SJCRH30 (cell line): ENCODE measurements at places on chromosomes 3 and 15. TPM values are rescaled to one million over a fixed set of nuclear protein-coding genes. Genes with fewer than 3 reads are reported as not detected.

DNA sequence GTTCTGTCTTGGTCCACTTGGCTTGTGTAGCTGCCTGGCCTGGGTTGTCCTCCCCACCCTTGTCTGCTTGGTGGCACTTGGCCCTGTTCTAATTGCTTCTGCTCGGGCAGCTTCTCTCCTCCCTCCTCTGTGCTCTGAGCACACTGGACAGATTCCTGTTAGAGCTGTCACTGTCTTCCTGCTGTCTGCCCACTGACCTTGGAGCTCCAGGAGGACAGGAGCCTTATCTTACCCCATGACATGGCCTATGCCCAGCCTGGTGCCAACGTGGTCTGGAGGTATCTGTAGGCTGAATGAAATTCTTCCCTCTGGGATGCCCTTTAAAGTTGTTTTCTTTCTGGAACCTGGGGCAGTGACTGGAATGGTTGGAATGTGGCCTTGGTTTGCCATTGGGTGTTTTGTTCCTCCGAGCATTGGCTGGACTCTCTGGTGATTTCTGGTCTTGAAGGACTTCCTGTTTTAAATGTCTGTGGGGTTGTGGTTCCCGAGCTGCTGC, 94.1 kb downstream of the FAM43A start:
- H3K4me3 ChIP-seq, result no peak overlapping the region
- H3K27ac ChIP-seq, result no peak overlapping the region
- no peak for DNase-seq
- H3K36me3 ChIP-seq, result no peaks in the 10 kb centered on the region
- H3K4me1 ChIP-seq, result no peaks in the 10 kb centered on the region

GRCh38 chr3:120909602-120909878, 1.5 kb downstream of the STXBP5L start:
- H3K4me3 ChIP-seq, result peak overlapping the region; percentile 57
- no peaks in the 10 kb centered on the region for H3K27me3 ChIP-seq
- DNase-seq, result peak; percentile 10
- H3K36me3 ChIP-seq, result no peaks in the 10 kb centered on the region
- no peak overlapping the region; the same call in 1 of the 2 replicates for H3K27ac ChIP-seq
- H3K4me1 ChIP-seq, result no peaks in the 10 kb centered on the region

DNA sequence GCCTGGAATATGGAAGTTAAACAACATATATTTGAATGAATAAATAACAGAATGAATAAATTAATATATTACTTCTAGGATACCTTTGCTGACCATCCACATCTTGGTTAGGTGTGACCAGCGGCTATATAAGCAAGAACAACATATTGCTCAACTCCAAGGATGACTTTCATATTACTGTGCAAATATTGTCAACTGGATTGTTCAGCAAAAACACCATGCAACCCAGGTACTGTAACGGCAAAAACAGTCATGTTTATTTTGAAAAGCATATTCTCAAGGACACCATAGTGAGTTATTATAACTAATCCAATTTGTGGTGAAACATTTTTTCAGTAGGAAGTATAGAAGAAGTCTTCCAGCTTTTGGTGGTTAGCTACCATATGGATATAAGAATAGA, 907.9 kb downstream of the IGSF11 start:
- H3K27ac ChIP-seq, result no peak overlapping the region
- no peak for DNase-seq
- no peaks in the 10 kb centered on the region for H3K27me3 ChIP-seq
- H3K4me3 ChIP-seq, result no peak overlapping the region
- no peaks in the 10 kb centered on the region for H3K36me3 ChIP-seq

DNA sequence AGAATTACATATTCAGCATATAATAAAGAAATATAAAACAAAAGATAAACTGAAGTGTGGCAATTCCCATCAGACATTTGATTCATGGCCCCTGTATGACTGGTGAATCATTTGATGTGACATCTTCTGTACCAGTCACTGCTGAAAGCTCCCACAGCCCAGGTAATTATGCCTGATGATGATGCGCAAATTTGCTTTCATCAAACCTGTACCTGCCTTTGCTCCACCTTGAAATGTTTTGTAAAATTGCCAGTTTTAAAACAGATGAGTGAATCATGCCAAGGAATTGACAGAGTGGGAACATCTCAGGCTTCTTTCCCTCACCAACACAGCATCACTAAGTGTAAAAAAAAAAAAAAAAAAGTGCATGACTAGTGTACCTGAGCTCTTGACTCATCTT, 66.5 kb upstream of the EIF1B start:
- no peaks in the 10 kb centered on the region for H3K27me3 ChIP-seq
- DNase-seq, result no peak
- no peak overlapping the region for H3K4me3 ChIP-seq
- no peaks in the 10 kb centered on the region for H3K36me3 ChIP-seq

DNA sequence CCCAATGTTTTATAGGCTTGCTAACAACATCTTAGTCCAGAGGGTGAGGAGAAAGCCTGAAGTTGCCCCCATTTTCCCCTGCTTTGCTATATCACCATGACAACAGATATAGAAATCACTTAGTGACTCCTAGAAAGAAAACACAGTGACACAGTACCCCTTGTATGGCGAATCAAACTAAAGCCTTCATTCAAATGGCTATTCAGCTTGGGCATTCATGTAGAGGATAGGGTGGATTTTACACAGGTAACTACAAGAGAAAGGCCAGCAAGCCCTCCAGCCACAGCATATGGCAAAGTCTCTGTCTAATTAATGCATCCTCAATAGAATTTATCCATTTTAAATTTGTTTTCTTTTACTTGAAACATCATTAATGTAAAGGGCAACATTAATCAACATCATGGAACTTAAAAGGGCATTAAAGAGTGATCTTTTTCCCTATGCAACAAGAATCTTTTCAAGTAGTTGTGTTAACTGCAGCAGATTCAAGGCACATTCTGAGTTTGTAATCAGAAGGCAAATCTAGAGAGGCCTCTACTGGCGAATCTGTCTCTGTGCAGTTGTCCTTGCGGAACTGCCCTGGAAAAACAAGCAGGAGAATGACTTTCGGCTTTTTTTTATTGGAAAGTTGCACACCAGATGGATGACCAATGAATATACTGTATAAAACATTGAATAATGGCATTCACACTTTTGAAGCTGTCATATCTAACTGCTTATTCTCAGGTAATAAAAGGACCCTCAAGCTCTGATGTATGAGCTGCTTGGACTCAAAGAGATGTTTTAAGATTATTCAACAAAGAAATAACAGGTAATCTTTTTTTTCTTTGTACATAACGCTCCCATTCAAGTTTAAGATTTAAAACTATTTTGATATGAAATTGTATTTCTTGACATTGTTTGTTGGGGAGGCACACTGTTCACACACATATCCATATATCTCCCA, 621.7 kb upstream of the AGTR1 start:
- DNase-seq, result peak; percentile 76
- no peaks in the 10 kb centered on the region for H3K36me3 ChIP-seq
- H3K4me3 ChIP-seq, result no peak overlapping the region
- peaks cover 13% of the 10 kb centered on the region for H3K4me1 ChIP-seq

GRCh38 chr15:62825191-62825590, 217.4 kb upstream of the TPM1 start:
- no peak for DNase-seq
- no peak overlapping the region for H3K4me3 ChIP-seq
- peaks cover 31% of the 10 kb centered on the region for H3K4me1 ChIP-seq
- no peak overlapping the region for H3K27ac ChIP-seq
- no peaks in the 10 kb centered on the region for H3K27me3 ChIP-seq

- no peaks in the 10 kb centered on the region for H3K36me3 ChIP-seq
- H3K27me3 ChIP-seq, result no peaks in the 10 kb centered on the region
- no peaks in the 10 kb centered on the region for H3K4me1 ChIP-seq
Measured at GRCh38 chr3:164806188-164806587, 272.1 kb downstream of the SI start.

DNA sequence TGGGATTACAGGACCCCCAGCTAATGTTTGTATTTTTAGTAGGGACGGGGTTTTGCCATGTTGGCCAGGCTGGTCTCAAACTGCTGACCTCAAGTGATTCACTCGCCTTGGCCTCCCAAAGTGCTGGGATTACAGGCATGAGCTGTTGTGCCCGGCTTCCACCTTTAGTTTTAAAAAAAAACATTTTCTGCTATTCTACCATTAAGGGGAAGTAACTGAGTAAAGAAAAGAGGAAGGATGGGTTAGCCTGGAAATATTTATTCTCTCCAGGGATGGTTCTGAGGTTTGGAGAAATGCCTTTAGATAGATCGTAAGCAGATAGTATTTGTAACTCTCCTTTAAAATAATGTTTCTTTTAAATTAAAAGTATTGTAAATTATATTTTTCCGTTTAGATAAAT, 3.1 kb downstream of the AP4E1 start:
- no peak overlapping the region for H3K27ac ChIP-seq
- no peak for DNase-seq
- peaks cover 4% of the 10 kb centered on the region; the same call in 1 of the 2 replicates for H3K36me3 ChIP-seq
- no peaks in the 10 kb centered on the region for H3K4me1 ChIP-seq
- H3K4me3 ChIP-seq, result no peak overlapping the region
- H3K27me3 ChIP-seq, result no peaks in the 10 kb centered on the region

DNA sequence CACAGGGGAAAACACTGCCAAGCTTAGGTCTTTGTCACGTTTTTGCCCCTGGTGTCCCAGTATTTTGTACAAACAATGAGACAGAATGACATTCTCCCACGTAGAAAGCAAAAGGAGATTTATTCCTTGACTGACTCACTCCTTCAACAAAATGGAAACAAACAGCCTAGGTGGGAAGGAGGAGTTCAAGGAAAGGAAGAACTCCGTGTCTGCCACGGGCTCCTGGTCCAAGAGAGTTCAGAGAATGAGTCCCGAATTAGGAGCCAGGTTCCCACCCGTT, 8.1 kb downstream of the TLE3 start:
- H3K27ac ChIP-seq, result no peak overlapping the region
- H3K4me1 ChIP-seq, result peaks cover 36% of the 10 kb centered on the region
- DNase-seq, result no peak
- no peak overlapping the region for H3K4me3 ChIP-seq
- peaks cover 36% of the 10 kb centered on the region for H3K36me3 ChIP-seq
- no peaks in the 10 kb centered on the region for H3K27me3 ChIP-seq

- H3K36me3 ChIP-seq, result 0 out of 2 replicates have a peak, but pooled peaks cover 2% of the 10 kb centered on the region
- H3K4me3 ChIP-seq, result no peak overlapping the region
- no peak for DNase-seq
- no peak overlapping the region for H3K27ac ChIP-seq
- H3K27me3 ChIP-seq, result no peaks in the 10 kb centered on the region
Measured at GRCh38 chr15:51460796-51461195, 119.3 kb downstream of the GLDN start.

DNA sequence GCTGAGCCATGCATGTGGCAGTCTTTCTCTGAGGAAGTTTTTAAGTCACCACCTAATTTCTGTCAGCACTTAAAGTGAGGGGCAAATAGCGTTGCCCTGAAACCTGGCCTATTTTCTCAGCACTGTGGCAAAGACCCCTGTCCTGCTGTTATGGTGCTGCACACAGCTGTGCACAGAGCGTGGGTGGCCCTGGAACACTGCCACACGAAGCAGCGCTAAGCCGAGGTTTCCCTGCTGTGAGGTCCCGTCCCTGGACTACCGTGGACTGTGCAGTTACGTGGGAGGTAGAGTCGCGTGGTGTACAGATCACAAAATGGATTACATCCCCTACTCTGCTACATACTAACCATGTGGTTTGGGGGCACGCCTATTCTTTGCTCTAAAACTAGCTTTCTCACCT, 101.6 kb upstream of the NR2E3 start:
- DNase-seq, result peak; percentile 96
- H3K36me3 ChIP-seq, result no peaks in the 10 kb centered on the region
- peak overlapping the region; percentile 8 for H3K4me3 ChIP-seq
- H3K27ac ChIP-seq, result peak overlapping the region; percentile 68
- H3K4me1 ChIP-seq, result peaks cover 74% of the 10 kb centered on the region
- no peaks in the 10 kb centered on the region for H3K27me3 ChIP-seq

- H3K27ac ChIP-seq, result no peak overlapping the region
- H3K27me3 ChIP-seq, result no peaks in the 10 kb centered on the region
- H3K36me3 ChIP-seq, result peaks cover 23% of the 10 kb centered on the region; the same call in 1 of the 2 replicates
- no peak for DNase-seq
- H3K4me1 ChIP-seq, result no peaks in the 10 kb centered on the region
- no peak overlapping the region for H3K4me3 ChIP-seq
Measured at GRCh38 chr3:48410205-48411040, 19.5 kb downstream of the PLXNB1 start.

DNA sequence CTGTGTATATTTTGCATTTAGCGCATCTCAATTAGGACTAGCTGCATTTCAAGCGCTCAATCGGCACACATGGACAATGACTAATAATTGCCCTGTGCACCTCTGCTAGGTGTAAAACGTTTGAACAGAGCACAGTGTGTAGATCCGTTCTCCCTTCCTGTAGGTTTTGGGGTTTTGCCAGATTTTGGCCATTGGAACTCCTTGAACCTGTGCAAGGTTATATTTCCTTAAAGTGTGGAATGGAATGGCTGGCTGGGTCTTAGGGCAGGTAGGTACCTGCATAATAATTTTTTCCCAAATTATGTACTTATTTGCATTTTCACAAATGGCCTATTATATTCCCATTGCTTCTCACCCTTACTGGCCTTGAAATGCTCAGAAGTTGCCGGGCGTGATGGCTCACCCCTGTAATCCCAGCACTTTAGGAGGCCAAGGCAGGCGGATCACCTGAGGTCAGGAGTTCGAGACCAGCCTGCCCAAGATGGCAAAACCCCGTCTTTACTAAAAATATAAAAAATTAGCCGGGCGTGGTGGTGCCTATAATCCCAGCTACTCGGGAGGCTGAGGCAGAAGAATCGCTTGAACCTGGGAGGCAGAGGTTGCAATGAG, 777 bp downstream of the RNU5B-1 start:
- H3K4me1 ChIP-seq, result 0 out of 2 replicates have a peak, but pooled peaks cover 4% of the 10 kb centered on the region
- DNase-seq, result no peak

DNA sequence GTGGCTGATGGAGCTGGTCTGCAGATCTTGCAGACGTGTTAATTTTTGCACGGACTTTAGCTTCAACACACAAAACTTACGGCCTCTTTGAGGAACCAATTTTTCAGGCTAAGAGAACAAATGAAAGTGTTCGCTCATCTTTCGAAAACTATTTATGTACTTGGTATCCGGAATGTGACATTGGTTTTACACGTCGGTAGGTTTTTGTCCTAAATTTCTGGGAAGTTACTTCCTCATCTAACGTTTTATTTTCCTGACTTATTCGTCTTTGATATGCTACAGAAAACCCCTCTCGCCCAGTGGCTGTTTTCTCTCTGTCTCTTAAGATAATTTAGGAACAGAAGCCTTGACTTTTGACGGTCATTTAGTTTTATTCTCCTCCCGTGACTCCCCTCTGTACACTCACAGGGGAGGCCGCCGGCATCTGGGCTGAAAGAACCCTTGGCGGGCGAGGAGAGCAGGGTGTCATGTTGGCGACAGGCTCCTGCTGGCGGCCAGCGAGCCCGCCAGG, 834 bp upstream of the GREM1 start:
- peak overlapping the region; percentile 77 for H3K4me3 ChIP-seq
- H3K36me3 ChIP-seq, result no peaks in the 10 kb centered on the region
- H3K27ac ChIP-seq, result peak overlapping the region; percentile 97
- peaks cover 15% of the 10 kb centered on the region for H3K4me1 ChIP-seq

Gene KLHL6
- total RNA-seq, result not detected in 2 replicates

Gene GREM1
- 36.3 and 36.6 TPM in 2 replicates for total RNA-seq

Gene PP2D1
- not detected in 2 replicates for total RNA-seq

Gene IQCF6
- total RNA-seq, result not detected in 2 replicates

Gene CELF6
- total RNA-seq, result 0.05 TPM in 1 of 2 replicates, not detected in the other

Gene ARGFX
- total RNA-seq, result 1.1 and 1.2 TPM in 2 replicates
